ENCODE measurements at places on chromosomes 16 and 17.

DNA sequence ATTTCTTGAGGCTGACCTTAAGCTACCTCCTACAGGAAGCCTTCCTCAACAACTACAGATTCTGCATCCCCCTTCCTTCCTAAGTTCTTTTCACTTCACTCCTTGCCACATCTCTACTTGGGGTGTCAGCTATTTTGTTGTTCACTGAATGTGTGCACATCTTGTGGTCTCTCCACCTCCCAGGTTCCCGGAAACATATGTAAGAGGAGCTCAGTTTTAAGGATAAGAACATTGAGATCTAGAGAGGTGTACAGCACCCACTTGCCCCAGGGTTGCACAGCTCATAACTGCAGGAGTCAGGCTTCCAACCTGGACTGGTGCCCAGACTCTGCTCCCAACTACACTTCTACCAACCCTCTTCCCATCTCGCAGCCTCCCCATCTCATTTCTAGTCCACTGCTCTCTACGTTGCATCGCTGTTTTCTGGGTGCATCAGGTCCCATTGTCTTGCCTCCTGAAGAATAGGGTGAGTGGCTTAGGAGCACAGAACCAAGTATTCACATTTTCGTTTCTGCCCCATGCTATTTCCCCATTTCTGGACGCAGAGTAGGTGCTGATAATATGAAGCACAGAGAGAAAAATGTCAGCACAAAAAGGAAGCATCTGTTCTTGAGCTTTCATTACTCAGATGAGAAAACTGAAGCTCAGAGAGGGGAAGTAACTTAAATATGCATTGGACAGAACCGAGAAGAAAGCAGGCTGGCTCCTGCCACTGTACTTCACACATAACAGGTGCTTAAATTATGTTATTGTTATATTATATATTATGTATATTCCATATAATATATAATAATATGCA is 292.0 kb upstream of the CCL2 start:
- DNase-seq, result no peak

DNA sequence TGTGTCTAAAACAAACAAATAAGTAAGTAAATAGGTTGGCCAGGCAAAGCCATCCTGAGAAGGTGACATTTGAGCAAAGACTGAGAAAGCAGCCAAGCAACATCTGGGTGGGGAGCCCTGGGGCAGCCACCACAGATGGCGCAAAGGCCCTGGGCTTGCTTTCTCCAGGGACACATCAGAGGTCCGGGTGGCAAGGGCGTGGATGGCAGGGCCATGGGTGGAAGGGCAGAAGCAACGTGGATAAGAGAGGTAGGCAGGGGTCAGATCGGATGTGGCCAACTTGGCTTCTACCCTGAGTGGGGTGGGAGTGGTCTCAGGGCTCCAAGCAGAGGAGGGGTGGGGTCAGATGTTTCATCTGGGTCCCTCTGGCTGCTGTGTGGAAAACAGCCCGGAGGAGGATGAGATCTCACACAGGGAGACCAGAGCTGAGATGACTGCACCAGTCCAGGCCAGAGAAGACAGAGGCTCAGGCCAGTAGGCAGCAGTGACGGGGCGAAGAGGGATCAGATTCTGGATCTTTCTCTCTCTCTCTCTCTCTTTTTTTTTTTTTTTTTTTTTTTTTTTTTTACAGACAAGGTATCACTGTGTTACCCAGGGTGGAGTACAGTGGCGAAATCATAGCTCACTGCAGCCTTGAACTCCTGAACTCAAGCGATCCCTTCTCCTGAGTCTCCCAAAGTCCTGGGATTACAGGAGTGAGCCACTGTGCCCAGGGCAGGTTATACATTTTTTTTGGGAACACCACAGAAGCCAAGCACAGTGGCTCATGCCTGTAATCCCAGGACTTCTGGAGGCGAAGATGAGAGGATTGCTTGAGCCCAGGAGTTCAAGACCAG is 6.1 kb upstream of the SPN start:
- no peak for DNase-seq

DNA sequence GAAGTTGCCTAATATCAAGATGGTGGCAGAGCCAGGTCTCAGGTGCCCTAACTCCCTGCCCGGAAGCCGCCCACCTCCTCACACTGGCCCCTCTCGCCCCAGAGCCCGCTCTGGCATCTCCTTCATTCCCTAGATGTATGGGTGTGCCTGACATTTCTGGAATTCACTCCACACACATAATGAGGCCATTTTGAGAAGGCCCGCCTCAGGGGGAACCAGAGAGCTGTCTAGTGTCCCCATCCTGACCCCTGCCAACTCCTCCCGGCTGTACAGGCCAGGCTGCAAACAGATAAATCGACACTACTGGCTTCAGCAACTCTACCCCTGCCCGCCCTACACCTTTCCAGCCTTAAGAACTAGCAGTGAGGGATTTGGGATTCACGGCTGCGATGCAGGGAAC is 7.7 kb downstream of the WNT3 start:
- DNase-seq, result no peak

DNA sequence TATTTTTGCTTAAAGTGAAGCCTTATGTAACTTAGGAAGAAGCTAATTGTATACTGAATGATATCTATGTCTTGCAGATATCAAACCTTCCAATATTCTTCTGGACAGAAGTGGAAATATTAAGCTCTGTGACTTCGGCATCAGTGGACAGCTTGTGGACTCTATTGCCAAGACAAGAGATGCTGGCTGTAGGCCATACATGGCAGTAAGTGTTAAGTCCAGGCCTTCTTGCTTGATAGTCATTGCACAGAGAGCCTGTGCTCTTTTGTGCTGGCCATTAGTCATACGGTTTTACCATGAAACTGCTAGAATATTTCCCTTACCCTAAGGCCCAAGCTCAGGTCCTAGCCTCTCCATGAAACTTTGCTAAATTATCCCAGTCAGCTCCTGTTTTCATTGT is 92.5 kb downstream of the MAP2K4 start:
- DNase-seq, result no peak

- no peak for DNase-seq
These were observed 294.5 kb downstream of the FOXL1 start for GRCh38 chr16:86872833-86873232.

GRCh38 chr17:75588596-75589011 is 1.0 kb downstream of the MYO15B start:
- no peak for DNase-seq

- no peak for DNase-seq
These were observed 279.6 kb downstream of the HS3ST3A1 start for GRCh38 chr17:13321951-13322701.

- no peak for DNase-seq
These were observed 207.9 kb downstream of the TANC2 start for GRCh38 chr17:63173903-63174302.

DNA sequence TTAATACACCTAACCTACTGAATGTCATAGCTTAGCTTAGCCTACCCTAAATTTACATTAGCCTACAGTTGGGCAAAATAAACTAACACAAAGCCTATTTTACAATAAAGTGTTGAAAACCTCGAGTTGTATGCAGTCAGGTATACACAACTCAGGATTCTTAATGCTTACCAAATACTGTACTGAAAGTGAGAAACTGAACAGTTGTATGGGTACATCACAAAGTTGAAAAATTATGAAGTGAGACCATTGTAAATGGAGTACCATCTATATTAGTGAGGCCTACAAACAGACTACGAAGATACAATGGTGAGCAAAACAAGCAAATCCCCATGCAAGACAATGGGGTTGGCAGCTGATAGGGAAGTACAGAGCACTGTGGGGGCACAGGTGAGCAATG is 79.7 kb downstream of the VAT1L start:
- no peak for DNase-seq

DNA sequence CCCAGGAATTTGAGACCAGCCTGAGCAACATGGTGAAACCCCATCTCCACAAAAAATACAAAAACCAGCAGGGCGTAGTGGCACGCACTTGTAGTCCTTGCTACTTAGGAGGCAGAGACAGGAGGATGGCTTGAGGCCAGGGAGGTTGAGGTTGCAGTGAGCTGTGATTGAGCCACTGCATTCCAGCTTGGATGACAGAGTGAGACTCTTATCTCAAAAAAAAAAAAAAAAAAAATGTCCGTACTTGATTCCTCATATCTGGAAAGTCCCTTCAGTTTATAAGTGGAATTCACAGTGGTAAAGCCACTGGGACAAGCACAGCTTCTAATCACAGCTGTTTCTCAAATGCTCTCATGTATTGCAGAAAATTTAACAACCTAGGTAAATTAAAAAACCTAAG is 78.6 kb upstream of the CREBBP start:
- DNase-seq, result no peak

DNA sequence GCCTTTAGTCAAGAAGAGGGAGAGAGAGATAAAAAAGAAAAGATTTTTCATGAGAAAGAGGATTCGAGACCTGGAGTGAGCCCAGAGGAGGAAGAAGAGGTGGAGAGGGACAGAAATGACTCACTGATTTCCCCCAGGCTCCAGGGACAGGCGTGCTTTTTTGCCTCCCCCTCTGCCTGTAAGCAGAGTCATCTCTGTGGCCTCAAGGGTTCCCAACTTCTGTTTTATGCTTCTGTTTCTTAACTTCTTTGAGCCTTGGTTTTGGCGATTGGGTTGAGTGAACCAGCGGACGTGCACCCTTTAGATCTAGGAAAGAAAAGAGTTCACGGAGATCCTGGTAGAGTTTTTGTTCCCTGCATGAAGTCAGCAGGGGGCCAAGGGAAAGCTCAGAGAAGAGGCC is 147.9 kb upstream of the NOL11 start:
- DNase-seq, result no peak

GRCh38 chr16:85556456-85557082 is 56.6 kb upstream of the GSE1 start:
- peak; percentile 62 for DNase-seq

GRCh38 chr16:11492808-11493530 is 93.8 kb downstream of the LITAF start:
- DNase-seq, result no peak

DNA sequence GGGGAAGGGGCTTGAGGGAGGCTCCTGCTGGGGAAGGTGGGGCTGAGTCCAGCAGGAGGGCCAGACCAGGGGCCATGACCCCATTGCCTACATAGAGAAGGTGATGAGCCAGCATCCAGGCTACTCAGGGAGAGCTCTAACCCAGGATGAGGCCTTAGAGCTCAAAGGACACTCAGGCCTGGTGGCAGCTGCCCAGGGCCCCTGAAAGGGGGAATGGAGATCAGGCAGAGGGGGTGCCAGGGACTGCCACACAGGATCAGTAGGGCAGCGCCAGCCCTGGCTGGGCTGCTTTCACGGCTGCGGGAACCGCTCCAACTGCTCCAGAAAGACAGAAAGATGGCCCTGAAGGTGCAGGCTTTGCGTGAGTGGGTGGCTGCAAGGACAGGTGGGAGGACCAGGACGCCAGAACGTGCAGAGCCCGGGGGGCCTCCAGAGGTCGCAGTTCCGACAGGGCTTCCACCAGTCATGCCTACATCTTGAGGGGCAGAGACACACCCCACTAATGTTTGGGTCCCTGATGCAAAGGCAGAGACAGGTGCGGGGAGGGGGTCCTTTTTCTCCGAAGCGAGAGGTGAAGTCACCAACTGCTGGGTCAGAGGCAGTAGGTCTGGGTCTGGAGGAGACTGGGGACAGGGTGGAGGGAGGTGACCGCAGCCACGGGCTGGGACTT is 882 bp upstream of the ATP6V0C start:
- DNase-seq, result peak; percentile 30

DNA sequence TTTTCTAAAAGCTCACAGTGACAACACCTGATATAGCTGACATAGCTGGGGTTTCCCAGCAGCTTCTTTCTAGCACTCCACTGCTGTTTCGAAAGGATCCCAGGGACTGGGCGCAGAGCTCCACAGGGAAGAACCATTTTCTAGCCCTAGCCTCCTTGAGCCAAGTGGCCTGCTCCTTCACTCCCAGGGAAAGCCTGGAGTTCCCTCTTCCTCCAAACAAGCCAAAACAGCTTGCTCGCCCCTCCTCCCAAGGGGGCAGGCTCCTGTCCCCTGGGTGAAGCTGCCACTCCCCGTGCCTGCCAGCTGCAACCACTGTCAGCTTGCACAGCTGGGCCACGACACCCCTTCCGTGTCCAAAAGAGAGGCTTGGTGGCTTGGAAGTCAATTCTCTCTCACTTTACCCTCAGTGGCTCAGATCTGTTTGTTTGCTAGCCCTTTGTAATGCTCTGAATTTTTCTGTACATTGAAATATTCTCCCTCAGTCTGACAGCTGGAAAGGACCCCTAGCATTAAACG is 59.8 kb downstream of the CYTH1 start:
- no peak for DNase-seq

- no peak for DNase-seq
These were observed 83.9 kb downstream of the HIC1 start for GRCh38 chr17:2138761-2139160.

DNA sequence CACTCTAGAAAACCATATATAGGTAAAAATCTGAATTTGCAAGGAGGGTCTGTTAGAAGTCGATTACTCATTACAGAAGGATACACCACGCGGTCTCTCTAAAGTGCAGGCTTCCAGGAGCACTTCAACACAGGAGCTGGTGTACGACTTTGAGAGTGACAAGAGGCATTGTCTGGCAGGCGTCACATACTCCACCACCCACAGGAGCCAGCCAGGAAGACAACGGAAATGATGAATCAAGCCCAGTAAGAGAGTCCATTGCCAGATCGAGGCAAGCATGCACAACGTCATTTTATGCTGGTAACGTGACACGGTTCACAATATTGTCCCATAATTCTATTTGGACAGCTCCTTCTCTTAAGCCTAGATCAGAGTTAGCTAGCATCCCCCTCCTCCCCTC is 15.0 kb upstream of the CACNG4 start:
- DNase-seq, result no peak

DNA sequence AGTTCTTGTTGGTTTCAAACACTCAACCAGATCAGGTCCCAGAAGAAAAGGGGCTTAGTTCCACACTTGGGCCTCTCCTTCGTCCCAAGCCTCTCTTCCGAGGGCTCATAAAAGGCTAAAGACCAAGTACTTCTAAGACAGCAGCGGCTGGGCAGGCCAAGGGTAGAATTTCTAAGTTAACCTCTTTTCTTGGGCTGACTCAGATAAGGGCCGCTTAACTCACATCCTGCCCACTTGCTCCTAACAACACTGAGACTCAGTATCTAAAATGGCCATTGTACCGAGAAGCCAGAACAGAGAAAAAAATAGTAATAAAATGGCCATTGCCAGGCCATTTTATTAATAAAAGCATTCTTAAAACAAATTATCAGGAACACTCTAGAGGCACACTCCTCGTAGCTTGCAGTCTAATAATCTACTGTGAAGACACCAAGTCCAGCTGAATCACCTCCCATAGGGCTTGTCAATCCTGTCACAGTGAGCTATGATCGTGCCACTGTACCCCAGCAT is 42.1 kb downstream of the RANBP10 start:
- no peak for DNase-seq

- no peak for DNase-seq
These were observed 394.1 kb upstream of the TNRC6C start for GRCh38 chr17:77564278-77564920.

DNA sequence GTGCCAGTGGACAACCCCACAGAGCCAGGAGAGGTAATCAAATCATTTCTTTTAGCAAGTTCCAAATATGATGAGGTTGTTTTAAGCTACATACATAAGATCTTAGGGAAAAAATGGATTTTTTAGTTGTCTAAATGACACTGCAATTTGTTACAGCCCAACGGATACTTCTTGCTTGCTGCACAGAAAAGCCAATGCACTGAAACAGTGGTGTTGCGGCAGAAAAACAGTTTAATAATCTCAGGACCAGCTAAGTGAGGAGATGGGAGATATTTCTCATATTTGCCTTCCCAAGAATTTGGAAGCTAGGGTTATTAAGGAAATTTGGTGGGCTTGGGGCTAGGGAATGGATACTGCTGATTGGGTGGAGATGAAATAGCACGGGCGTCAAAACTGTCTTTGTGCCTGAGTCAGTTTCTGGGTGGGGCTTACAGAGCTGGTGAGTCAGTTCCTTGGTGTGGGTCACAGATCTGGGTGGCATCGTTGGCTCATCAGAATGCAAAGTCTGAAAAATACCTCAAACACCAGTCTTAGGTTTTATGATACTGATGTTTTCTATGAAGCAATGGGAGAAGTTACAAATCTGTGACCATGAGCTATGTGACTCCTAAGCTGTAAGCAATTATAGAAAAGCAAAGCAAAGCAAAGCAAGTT is 255.4 kb downstream of the IRX3 start:
- DNase-seq, result no peak

Data from stimulated activated naive CD4-positive, alpha-beta T cell (primary cell).